CD4-positive, alpha-beta T cell treated with Interleukin-21 for 1 hour (primary cell): ENCODE measurements at places on chromosomes 7 and 10.

GRCh38 chr10:12194752-12195271 is 879 bp downstream of the NUDT5 start:
- DNase-seq, result peak; percentile 36

DNA sequence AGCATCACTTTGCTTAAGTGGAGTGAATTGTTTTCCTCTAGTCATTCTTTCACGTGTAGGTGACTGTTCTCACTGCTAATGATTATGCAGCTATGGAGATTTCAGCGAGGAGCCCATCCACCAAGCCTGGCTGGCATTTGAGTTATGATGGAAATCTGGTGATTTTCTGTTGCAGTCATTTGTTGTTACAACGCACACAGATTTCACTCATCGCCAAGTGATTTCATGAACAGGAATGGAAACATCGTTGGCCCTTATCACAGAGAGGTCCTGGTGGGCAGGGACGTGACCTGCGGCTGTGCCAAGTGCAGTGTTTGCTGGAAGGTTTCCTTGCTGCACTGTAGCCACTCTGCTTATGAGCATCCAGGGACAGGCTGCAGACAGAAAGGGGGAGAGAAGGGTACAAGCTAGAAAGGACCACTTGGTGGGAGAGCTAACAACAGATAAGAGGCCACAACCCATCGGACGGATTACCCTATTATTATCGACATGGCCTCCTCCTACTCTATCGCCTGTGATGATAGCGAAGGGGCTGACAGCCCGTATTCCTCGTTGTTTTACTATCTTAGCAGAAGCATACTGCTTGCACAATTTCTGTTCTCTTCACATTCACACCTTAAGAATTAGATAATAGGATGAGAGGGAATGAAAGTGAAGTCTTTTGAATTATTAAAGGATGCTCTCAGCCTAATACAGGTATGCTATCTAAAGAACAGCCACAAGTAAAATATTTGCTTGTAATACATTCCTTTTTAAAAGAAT is 99.0 kb upstream of the PITRM1 start:
- DNase-seq, result no peak

GRCh38 chr10:34815185-34816084 is at the start of gene PARD3:
Gene PARD3 (minus strand): TSS chr10:34815296. CDS start chr10:34814995, 301 bp downstream.
- DNase-seq, result no peak

DNA sequence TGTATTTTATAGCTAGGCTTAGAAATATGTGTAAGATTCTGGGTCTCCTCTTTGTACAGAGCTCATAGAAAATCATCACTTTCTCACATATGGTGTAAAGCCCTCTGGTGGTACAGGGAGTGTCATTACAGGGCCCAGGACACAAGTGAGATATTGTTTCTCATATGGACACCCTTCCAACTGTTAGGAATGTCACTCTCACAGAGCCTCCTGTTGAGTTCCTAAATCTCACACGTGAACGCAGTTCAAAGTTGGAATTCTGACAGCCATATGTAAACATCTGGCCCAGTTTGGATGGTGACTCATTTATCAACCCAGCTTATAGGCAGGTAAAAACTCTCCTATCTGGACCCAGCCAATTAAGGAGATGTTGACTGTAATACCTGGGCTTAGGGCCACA is 35.4 kb upstream of the ZNF107 start:
- DNase-seq, result peak; percentile 11

GRCh38 chr7:7970531-7971307 is 2.1 kb downstream of the GLCCI1 start:
- DNase-seq, result peak; percentile 35

DNA sequence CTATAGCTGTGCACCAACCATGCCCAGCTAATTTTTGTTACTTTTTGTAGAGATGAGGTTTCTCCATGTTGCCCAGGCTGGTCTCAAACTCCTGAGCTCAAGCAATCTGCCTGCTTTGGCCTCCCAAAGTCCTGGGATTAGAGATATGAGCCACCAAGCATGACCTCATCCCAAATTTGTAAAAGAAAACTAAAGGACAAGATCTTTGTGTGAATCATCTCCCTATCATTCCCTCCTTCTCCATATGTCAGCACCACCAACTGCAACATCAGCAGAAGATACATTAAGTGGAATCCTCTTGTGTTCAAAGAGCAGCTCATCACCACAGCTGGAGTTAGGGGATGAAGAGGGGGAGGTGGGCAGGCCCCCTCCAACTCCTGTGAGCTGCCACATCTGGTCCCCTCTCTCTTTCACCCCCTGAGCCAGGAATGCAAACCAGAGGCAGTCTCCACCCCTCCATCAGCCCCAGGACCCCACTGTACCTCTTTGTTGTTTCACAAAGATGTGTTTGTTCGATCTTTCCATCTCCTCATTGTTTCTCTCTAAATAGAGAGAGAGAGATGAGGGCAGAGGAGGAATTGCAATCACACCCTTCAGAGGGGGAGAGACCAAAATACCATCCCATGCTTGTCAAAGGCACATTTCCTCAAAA is 47.3 kb upstream of the PIP4K2A start:
- DNase-seq, result no peak
